ENCODE measurements at places on chromosomes 1 and 21.

DNA sequence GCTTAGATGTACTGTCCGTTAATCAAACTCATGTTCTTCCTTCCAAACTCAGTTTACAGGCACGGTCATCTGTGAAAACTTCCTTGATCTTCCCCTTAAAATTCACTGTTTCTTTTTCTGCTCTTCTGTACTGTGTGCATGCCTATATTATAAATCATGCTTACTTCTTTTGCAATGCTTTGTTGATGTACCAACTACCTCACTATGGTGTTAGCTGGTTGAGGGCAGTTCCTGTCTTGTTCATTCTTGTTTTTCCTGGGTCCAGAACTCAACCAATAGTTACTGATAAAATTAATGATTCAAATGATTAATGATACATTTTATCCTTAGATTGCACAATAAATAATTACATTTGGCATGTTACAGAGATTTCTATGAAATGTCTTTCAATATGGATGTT lies 163.8 kb downstream of the CHRM3 start:
- no peak for DNase-seq

DNA sequence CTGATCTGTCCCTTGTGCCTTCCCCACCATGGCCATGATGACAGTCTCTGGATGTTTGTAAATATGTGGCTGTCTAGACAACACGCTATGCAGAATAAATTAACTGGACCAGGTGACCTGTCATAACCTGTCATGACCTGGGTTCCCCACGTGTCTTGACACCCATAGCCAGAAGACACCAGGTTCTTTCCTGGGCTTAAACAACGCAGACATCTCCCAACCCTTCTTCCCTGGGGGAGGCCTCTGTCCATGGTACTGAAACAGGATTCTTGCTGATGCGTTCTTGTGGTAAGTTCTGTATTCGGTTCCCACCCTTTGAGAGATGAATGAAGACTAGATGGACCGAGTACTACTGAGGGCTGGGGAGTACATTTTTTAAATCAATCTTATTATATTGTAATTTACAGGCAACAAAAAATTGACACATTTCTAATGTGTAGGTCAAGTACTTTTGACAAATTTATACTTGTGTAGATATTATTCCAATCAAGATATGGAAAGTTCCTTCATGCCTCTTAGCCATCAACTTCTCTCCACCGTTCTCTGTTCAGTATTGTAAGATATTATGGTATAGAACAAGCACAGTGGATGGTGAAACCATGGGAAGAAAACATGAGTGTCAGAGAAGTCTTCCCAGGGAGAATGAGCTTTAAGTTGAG lies 738.8 kb downstream of the PTPRU start:
- no peak for DNase-seq

GRCh38 chr1:29256979-29257804 lies 20.9 kb downstream of the PTPRU start:
- no peak for DNase-seq

- no peak for DNase-seq
Measured at GRCh38 chr21:34147792-34148418, 74.5 kb downstream of the MRPS6 start.

- no peak for DNase-seq
Measured at GRCh38 chr1:99788896-99789295, 22.5 kb upstream of the FRRS1 start.

GRCh38 chr1:162570718-162571117 lies 9.2 kb downstream of the UAP1 start:
- DNase-seq: no peak

Data from ecto neural progenitor cell (in vitro differentiated cells).